CD8-positive, alpha-beta memory T cell (primary cell): ENCODE measurements at places on chromosomes 7 and 10.

GRCh38 chr7:55072251-55072650 is 53.4 kb downstream of the EGFR start:
- DNase-seq = no peak

GRCh38 chr10:48502791-48503190 is 102.1 kb downstream of the ARHGAP22 start:
- no peak for DNase-seq

- DNase-seq = no peak
Measured at GRCh38 chr10:128735996-128736395, 609.8 kb upstream of the MKI67 start.

DNA sequence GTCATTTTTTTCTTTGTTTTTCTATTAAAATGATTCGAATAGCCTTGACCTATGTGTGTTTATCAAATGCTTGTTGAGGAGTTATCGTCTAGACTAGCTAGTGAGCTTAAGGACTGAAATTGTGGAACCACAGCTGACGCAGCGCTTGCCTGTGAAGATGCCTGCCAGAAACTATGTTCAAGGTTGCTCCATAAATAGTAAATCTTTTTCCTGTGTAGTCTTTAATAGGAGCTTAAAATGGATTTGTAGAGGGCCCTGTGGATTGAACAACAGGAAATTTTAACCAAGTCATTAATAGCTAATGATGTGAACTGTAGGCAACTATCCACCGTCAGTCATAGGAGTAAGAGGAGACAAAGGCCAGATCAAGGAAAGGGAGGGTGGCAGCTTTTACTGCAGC is 145.1 kb downstream of the GNAI1 start:
- DNase-seq = no peak

DNA sequence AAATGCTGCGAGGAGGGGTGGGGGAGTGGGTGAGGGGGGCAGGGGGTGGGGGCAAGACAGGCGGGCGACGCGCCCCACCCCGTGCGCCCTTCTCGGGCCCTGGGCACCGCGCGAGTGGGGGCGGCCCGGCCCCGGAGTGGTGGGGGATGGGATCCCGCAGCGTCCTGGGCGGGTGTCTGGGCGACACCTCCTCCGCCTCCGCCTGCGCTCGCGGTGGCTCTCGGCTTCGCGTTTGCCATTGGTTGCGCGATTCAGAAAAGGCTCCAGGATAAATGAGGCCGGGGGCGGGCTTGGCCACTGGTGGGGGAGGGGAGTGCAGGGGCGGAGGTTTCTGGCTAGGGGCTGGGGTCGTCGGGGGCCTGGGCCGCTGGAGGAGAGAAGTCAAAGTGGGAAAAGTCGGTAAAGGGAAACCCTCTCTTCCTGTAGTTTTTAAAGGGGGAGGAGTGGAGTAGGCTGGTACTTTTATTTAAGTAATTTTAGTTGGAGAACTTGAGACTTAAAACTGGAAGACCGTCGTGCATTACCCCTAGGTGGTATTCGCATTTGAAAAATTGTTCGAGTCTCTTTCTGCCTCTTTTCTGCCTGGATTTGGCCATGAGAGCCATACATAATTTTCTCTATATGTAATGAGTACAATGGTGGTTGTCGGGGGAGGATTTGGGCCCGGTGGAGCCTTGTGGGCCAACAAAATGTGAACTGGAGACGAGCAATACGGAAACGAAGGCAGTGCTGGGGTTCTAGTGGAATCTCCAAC is 992 bp upstream of the IGF2BP3 start:
- no peak for DNase-seq

DNA sequence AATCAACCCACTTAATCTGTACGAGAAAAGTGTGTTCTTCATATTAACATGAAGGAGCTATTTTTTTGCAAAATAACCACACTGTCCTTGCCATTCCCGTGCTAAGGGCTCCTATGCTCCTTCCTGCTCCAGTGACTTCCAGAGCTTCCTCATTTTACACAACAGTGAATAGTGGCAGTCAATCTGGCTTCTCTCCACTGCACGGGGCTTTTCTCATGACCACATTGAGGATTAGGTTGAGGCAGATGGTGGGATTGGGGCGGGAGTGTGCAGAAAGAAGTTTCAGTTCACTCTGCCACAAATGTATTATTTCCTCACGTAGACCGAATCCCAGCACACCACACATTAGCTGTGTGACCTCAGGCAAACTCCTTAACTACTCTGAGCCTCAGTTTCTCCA is 235.1 kb downstream of the ARHGAP12 start:
- DNase-seq = no peak

- DNase-seq = no peak
Measured at GRCh38 chr10:102286216-102286615, 40.9 kb downstream of the GBF1 start.

DNA sequence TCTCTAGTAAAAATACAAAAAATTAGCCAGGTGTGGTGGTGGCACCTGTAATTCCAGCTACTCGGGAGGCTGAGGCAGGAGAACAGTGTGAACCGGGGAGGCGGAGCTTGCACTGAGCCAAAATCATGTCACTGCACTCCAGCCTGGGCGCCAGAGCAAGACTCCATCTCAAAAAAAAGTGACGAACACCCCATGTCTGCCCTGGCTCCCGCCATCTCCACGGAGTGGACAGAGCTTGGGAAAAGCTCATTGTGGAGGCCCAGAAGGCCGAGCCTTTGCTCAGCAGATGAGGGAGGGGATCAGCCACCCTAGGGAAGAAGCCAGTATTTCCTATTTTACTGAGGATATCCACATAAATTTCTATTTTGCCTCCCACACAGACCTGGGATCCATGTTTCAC is 136.8 kb downstream of the DIP2C start:
- DNase-seq = no peak

GRCh38 chr10:91298224-91298871 is 77.9 kb downstream of the PCGF5 start:
- DNase-seq = peak; percentile 58
